ENCODE measurements at places on chromosomes 13 and 19. TPM values are rescaled to one million over a fixed set of nuclear protein-coding genes. Genes with fewer than 3 reads are reported as not detected.

CRLF1 gene
- not detected for total RNA-seq

LILRA5 gene
- total RNA-seq: not detected

CYP2F1 gene
- total RNA-seq: not detected

POLR2E gene
- 179 TPM for total RNA-seq

MYO16 gene
- total RNA-seq: not detected

MBD3L2 gene
- not detected for total RNA-seq

ZSCAN1 gene
- total RNA-seq: not detected

PSG2 gene
- total RNA-seq: not detected

MCEMP1 gene
- total RNA-seq: not detected

VSIG10L gene
- 7.6 TPM for total RNA-seq

IZUMO1 gene
- 0.32 TPM for total RNA-seq

GPR12 gene
- not detected for total RNA-seq

NALCN gene
- total RNA-seq: not detected

CYP4F22 gene
- 1.2 TPM for total RNA-seq

PCDH9 gene
- total RNA-seq: 0.34 TPM

RASIP1 gene
- 0.53 TPM for total RNA-seq

ADGRE2 gene
- total RNA-seq: 0.72 TPM

Measured in activated T-cell treated with anti-CD3 and anti-CD28 coated beads, Interleukin-2, amount 50 U/mL, for 72 hours (primary cell).